Hematopoietic multipotent progenitor cell treated with erythropoietin and hydrocortisone succinate and interleukin-3 and kit ligand, for 6 days (in vitro differentiated cells): ENCODE measurements at places on chromosomes 16 and 17.

GRCh38 chr16:6846452-6846851 is 486.2 kb upstream of the RBFOX1 start:
- DNase-seq = no peak

- peak; percentile 37 for DNase-seq
Measured at GRCh38 chr16:70444249-70445063, 5.6 kb upstream of the ST3GAL2 start.

GRCh38 chr17:20043021-20043420 is 33.9 kb downstream of the SPECC1 start:
- DNase-seq = no peak

GRCh38 chr17:46915596-46915995 is 7.4 kb upstream of the GOSR2 start:
- DNase-seq = no peak

DNA sequence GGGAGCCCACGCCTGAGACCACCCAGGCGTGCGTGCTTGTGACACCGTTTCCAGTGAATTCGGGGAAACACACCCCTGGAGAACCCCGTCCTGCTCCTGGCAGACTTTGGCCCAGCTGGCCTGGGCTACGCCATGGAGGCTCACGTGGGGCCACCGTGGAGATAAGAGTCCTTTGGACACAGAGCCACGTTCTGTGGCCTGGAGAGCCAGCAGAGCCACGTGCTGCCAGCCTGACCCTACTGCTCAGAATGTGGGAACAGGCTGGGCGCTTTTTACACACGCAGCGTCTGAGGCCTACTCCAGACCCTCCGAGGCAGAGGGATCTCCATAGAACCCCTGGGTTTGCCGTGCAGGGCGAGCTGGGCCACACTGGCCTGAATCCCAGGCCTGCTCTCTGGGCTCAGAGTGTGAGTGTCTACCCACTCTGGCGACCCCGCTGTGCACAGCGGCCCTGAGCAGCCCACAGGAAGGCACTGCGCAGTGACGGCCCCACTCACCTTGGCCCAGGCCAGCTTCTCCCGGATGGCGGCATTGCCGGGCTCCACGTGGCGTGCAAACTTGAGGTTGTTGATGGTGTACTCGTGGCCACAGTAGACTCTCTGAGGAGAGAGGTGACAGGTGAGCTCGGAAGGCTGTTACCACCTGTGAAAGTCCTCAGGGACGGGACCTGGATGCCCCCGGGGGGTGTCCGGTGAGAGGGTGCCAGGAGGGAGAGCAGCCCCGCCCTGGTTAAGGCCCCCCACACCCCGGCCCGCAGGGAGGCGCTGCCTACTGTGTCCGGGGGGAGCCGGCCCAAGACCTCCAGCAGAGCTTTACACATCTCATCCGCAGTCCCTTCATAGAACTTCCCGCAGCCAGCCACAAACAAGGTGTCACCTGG is 10.0 kb downstream of the HAGH start:
- DNase-seq = no peak

DNA sequence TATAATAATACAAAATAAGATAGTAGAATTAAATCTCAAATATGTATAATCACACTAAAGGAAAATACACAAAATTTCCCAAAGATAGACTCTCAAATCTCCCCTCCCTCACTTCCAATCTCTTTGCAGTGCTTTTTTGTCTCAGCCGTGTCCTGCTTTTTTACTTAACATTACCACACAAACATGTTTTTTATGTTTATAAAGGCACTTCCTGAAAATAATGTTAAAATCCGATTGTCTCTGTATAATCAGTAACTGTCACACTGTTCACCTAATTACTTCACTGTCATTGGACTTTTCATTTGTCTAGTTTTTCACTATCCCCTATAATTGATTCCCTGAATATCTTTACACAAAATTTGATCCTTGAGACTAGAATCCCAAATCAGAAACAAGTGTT is 38.2 kb upstream of the ALDH3A2 start:
- DNase-seq = no peak

- DNase-seq = no peak
Measured at GRCh38 chr17:62670202-62670821, 42.8 kb downstream of the MRC2 start.

DNA sequence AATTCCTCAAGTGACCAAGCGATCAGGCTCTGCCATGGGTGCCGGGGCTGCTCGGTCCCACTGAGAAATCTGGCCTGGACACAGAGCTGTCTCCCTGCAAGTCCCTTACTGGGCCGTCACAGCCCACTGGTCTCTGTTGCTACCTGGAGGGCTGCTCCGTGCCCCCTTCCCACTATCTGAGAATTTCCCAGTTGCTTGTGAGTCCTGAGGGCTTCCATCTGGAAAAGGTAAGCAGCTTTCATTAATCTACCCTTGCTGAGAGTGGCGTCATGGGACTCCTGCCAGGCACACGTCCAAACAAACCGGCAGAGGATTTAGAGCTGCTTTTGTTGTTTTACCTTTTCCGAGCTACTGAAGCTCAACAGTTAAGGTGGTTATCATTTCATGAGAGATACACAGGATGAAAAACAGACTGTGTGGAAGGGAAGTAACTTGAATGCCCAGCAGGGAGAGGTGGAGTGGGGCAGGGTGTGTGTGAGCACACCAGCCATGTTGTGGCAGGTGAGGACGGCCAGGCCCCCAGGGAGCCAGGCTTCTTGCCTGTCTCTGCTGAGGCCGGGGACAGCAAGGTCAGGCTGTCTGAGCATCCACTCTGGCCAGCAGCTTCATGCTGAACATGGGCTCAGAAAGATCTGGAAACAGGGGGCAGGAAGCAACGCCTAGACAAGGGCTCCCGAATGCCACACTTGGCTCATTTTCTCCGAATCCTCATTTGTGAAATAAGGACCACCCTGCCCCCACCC is 50.6 kb downstream of the GTF3C1 start:
- no peak for DNase-seq

- no peak for DNase-seq
Measured at GRCh38 chr17:80643326-80644099, 98.9 kb downstream of the RPTOR start.

DNA sequence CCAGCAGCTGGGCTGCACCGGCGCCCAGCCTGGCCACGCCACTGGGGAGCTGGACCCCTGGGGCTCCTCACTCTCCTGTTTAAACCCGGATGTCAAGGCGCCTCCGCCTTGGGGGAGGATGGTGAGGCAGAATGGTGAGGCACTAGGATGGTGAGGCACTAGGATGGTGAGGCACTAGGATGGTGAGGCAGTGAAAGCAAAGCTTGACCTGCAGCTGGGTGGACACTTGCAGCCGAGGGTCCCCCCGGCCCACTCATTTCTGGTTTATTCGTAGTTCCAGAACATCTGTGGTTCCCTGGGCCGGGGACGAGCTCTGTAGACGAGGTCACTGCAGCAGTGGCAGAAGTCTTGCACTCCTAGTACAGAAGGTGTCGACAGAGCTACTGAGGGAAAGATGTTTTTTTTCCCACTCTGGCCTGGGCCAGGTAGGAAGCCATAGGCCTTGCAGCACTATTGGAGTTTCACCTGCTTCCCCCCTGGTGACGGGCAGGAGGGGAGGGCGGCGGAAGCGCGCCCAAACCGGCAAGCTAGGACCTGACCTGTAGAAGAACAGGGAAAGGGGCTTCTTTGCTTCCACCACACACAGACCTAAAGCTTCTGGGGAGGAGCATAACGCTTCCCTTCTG is 1.1 kb upstream of the HNF1B start:
- DNase-seq = no peak

- no peak for DNase-seq
Measured at GRCh38 chr17:61770752-61771533, 92.4 kb downstream of the BRIP1 start.

DNA sequence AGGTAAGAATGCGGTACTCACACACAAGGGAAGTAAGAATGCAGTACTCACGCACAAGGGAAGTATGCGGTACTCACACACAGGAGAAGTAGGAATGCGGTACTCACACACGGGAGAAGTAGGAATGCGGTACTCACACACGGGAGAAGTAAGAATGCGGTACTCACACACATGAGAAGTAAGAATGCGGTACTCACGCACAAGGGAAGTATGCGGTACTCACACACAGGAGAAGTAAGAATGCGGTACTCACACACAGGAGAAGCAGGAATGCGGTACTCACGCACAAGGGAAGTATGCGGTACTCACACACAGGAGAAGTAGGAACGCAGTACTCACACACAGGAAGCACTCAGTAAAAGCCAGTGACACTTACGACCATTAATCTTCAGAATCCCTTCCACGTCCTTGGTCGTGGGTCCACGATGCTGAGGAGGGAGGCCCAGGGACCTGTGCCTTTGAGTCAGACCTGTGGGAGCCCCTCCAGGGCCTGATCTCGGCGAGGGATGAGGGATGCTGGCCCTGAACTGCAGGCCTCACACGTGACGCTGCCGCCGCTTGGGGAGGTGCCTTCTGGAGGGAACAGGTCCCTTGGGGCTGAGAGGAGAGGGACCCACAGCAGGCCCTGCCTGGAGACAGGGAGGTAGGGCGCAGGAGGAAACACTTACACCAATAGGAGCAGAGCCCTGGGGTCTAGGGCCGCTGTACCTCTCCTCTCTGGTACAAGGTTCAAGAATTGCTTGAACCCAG is 20.2 kb downstream of the ABR start:
- DNase-seq = no peak

GRCh38 chr17:63190821-63191370 is 224.9 kb downstream of the TANC2 start:
- DNase-seq = no peak

- no peak for DNase-seq
Measured at GRCh38 chr16:1443403-1443973, 868 bp downstream of the CCDC154 start.

DNA sequence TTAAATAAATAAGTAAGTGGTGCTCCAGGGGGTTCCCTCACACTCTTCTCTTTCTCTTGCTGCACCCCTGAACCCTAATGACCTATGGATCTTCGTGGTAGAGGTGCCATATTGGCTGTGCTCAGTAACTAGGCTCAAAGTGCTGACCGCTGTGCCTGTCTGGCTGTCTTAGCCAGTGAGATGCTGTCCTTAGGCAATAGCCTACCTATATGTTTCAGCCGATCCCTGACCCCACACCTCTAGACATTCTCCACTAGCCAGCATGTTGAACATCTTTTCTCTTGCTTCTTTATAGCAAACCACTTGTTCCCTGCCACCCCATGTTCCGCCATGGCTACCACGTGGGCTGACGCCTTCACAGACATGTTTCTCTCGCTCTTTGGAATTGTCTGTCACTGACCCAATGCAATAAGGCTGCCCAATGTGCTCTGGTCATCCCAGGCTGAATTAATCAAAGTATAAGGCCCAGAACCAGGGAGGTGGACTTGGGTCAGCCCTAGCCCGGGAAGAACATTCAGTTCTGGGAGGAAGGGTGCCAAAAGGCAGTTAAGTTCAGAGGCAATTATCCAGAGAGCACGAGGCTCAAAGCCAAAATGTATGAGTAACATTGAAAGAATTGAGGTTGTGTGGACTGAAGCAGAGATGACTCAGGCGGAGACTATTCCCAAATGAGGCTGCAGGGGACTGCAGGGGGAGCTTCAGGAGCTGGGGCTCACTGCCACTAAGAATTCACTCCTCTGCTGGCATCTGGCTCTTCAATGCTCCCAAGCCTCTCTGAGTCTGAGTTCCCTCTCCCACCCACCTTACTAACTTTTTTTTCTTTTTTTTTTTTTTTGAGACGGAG is 28.7 kb upstream of the TNRC6A start:
- no peak for DNase-seq

DNA sequence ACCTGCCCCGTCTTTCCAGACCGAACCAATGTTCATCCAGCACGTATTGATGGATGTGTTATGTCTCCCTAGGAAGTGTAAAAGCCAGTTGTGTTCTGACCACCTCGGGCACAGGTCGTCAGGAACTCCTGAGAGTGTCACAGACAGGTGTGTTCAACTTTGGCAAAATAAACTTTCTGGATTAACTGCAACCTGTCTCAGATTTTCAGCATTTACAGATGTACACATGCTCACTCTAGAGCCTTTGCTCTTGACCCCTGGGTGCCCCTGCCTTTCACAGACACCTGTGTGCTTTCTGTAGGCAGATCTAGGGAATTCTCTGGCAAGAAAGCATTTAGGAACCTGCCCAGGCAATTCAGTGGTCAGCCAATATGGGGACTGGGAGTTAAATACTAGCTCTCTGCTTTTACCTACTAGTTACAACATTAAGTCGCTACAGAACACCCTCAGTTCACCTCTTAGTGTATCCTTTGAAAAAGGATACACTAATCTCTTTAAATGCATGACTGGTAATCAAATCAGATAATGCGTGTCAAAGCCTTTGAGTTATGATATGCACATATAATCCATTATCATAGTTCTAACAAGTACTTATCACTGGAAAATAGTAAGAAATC is 188.9 kb downstream of the CPPED1 start:
- no peak for DNase-seq

GRCh38 chr17:31561469-31562375 is 170.2 kb downstream of the RAB11FIP4 start:
- no peak for DNase-seq

GRCh38 chr17:13346996-13347762 is 254.6 kb downstream of the HS3ST3A1 start:
- DNase-seq = no peak

GRCh38 chr16:50947826-50948225 is 203.2 kb downstream of the SALL1 start:
- no peak for DNase-seq

- no peak for DNase-seq
Measured at GRCh38 chr16:85211271-85211801, 99.1 kb upstream of the CIBAR2 start.

- DNase-seq = no peak
Measured at GRCh38 chr16:50861970-50862411, 120.1 kb downstream of the CYLD start.

DNA sequence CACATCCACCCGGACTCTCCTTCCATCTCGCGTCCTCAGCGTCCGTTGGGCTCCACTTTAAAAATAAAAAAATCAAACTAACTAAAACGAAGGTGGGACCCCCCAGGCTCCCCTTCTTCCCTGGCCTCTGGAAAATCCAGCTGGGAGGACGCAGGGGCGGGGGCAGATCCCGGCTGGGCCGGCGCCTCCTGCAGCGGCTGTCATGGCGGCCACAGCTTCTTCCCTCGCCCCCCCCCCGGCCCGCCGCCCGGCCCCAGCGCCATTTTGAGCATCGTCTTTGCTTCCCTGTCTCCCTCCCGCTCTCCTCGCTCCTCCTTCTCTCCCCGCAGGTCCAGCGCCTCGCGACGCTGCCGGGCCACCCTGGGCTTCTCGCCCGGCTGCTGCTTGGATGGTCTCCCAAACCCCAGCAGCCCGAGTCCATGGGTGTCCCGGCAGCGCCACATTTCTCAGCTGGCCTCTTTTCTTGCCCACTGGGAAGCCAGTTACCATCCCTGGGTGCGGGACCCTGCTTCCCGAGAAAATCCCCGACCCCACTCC is 3.3 kb downstream of the HOXB2 start:
- DNase-seq = peak; percentile 70

GRCh38 chr16:2280981-2281542 is 13.1 kb upstream of the RNPS1 start:
- no peak for DNase-seq

DNA sequence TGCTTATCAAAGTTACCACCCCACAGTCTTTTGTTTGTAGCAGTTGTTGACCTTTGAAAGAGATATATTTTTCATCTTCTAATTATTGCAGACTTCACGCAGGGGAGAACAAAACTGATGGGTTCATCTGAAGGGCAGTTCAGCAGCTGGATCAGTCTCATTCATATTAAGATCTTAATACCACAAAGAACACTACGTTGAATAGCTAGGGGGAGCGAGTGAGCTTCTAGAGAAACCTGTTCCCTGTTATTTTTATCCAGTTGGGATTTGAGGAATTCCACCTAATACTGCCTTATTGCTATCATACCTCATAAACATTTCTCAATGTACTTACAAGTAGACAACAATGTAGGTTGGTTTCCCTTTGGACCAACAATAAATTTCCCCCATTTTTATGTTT is 306.1 kb upstream of the KIF2B start:
- DNase-seq = no peak
